ENCODE measurements at places on chromosomes 4 and X.
A peak's percentile ranks its signal among the peaks of the same experiment; 100 is the strongest.

DNA sequence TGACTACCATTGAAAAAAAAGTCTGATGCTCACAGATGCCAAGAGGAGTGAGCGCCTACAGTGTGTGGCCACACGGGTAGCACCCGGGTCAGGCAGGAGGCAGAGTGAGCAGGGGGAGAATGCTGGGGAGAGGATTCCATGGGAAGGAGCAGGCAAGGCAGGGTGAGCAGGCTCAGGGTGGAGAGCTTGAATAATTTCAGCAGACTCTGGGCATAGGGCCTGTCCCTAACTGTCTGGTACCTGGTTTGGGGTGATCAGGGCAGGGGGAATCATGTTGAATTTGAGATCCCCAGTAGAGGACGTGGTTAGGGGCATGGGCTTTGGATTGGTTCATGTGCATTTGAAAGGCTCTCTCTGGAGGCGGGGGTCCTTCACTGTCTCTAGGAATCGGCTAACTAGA, 51.2 kb upstream of the TLR3 start:
- DNase-seq: no peak

- no peak for DNase-seq
Observed at GRCh38 chr4:77449171-77449570, 156.4 kb upstream of the CXCL13 start.

- no peak for DNase-seq
Observed at GRCh38 chr4:106690487-106690886, 321.9 kb upstream of the GIMD1 start.

DNA sequence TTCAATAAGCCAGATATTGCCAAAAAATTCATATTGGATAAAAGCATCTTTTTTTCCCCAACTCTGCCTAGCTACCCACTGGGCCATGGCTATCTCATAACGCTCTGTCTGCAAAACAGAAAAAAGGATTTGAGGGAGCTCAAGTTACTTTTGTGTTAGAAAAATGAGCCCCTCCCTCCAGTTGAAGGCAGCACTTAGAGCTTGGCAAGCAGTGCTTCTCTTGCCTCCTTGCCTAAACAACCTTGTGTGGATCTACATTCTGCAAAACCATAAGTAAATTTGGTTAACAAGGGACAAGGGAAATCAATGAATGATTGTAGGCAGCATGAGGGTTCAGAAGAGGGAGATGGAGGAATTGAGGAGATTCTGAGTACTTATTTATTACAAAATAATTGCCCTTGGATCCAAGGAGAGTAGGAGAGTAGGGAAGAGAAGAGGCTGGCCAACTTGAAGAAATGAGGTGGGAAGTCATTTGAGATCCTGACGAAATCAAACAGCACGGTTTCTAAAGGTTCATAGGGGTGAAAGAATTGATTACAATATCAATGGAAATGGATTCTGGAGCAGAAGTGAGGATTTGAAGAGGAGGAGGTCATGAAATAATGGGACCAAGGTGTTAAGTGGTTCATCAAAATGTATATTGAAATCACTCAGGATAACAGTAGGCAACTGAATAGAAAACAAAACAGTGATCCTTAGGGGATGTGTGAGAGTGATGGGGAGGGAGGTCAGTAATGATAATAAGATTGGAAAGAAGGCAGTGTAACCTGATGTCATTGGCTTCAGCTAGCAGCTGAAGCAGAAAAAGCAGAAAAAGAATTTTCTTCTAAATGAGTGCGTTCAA, 434.8 kb upstream of the IGFBP7 start:
- DNase-seq: no peak

DNA sequence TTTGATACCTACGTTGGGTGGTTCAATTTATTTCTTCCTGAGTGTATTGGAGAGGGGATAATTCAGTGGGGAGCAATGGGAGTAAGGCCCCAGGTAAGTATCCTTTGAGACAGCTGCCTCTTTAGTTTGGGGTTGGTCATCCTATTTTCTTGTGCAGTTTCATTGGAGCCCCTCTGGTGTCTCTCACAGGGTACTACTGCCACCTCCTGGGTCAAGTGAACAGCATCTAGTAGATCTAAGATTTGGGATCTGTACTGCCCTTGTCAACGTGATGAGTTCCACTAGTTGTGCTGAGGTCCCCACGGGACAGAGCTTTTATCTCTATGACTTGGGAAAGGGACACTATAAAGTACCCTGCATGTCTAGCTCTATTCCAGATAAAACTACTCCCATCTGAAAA, 80.6 kb downstream of the PBDC1 start:
- DNase-seq: peak; percentile 9

DNA sequence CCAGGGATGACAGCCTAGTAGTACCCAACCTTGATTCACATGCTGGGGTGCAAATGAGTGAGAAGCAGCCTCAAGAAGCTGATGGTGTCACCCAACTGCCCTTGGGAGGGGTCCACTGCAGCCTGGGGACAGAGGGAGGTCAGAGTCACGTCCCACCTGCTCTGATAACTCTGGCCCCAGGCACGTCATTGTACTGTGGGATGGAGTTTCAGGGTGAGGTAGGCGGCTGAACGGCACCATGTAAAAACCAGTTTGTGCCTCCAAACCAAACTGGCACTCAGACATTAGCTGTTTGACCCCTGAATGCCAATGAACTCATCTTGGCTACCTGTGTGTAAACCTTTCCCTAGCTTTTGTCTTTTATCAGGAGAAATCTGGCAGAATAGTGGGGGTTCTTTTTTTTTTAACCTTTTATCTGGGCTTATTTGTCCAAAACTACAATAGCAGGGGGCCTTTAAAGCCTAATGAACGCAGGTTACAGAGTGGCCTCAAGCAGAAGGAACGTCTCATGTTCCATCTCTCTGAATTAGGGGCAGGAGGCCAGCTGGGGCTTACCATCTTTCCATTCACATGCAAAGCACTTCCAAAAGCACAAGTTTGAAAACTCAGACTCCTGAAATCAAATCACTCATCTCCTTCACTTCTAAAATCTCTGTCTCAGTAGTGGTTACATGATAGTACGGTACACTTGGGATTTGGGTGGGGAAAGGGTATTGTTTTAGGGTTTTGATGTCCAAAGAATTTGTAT, 89.4 kb downstream of the IRF2 start:
- no peak for DNase-seq

GRCh38 chr4:74873545-74874301, 59.2 kb upstream of the PARM1 start:
- no peak for DNase-seq

- DNase-seq: no peak
Observed at GRCh38 chrX:94758130-94758529, 1084.1 kb downstream of the FAM133A start.

- no peak for DNase-seq
Observed at GRCh38 chr4:56038487-56039162, 89.9 kb downstream of the CEP135 start.

DNA sequence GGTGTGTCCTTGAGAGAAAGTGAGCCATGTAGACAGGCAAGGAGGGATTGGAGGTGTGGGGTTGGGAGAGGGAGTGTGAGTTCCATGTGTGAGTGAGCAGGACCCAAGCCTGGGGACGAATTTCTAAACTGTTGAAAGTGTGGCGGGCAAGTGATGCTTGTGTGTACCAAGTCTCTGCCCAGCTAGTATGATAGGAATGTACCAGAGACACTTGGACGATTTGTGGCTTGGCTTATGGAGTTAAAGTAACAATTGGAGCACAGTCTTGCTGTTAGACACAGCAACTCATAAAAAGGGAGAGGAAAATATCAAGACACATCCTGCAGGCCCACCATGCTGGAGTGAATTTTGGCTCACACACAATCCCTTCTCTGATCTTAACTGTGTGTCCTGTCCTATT, 8.5 kb downstream of the PTTG2 start:
- no peak for DNase-seq

- DNase-seq: no peak
Observed at GRCh38 chrX:75547783-75548182, 24.9 kb upstream of the ZDHHC15 start.

DNA sequence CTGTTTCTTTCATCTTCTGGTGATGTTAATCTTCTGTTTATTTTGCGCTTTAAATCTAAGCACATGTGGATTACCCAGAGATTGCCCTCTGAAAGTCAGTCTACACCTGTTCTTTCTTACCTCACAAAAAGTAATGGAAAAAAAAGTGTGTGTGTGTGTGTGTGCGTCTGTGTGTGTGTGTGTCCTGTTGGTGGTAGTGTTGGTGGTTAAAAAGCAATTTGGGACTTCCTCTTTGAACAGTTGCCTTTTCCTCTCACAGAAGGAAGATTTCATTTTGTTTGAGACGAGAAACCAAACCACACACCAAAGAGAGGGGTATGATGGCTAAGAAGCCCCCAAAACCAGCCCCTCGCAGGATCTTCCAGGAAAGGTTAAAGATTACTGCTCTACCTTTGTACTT, at the start of gene STAP1:
TSS of gene STAP1 (plus strand) at position 235 of the 400 bp plus-strand sequence. CDS start at position 318, 83 bp downstream.
- no peak for DNase-seq

GRCh38 chr4:28479666-28480065, 1619.0 kb downstream of the STIM2 start:
- DNase-seq: no peak

GRCh38 chr4:104424475-104424941, 70.2 kb downstream of the CXXC4 start:
- DNase-seq: no peak

DNA sequence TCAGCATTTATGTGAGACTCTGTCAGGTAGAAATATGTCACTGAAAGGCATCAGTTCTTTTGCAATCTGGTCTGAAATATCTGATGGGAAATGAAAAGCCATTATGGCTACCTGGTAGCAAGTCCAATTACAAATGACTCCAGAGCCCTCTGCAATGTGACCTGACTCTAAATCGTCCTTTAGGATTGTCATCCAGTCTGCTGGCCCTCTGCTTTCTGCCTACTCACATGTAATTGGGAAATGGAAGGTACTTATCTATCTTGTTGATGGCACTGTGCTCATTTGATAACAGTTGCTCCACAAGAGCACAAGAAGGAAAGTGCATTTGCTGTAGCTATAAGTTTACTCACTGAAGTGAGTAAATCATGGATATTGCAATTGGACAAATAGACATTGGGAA, 799.8 kb downstream of the RAPGEF2 start:
- DNase-seq: no peak

DNA sequence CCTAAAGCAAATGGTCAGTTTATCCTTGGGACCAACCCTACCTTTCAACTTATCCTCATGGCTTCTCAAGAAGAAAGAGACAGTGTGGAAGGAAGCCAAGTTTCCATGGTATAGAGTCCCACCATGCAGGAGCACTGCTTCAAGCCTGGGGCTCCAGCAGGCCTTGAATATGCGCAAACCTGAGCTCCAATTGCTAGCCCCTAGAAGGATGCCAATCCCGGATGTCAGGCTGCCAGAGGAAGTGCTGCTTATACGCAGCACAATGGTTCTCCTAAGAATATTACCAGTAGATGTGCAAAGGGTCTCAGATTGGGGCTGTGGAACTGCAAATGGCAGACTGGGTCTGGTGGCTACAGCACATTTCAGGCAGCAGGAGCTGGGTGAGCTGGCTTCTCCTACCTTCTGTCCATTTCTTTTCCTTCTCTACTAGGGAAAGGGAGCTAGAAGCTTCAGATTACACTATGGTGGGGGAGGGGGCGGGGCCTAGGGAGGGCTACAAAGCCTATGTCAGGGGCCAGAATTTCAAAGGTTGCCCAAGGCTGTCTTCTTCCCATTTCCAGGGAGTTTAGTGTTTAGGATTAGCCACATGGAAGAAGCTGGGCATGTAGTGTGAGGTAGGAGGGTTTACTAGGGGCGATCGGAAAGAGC, 40.7 kb upstream of the CITED1 start:
- DNase-seq: no peak

- DNase-seq: no peak
Observed at GRCh38 chr4:94219402-94219801, 11.7 kb downstream of the SMARCAD1 start.

GRCh38 chr4:145566086-145566708, 53.0 kb upstream of the MMAA start:
- no peak for DNase-seq

DNA sequence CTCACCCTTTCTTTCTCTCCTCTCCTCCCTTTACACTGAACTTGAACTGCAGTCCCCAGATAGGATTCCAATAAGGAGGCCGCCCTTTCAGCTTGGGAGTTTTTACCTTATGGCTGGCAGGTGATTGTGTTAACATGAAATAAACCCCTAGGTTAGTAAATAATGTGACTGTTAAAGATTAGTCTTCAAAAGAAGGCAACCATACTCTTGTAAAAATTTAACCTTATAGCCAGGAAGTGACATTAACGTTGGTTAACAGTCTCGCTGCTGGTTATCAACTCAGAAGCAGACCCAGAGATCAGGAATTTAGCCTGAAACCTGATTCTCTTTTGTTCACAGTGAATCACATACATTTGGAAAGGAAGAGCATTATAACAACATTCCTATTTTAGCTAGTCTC, 15.2 kb downstream of the FHDC1 start:
- no peak for DNase-seq

DNA sequence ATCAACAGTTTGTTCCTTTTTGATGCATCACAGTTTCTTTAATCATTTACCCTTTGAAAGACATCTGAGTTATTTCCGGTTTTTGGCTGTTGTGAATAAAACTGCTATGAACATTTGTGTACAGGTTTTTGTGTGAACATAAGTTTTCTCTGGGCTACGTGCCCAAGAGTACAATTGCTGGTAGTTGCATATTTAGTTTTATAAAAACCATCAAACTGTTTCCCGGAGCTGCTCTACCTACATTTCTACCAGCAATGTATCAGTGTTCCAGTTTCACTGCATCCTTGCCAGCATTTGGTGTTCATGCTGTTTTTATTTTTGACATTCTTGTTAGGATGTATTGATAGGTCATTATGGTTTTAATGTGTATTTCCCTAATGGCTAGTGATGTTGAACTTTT, 17.3 kb downstream of the KDM6A start:
- DNase-seq: no peak

- DNase-seq: no peak
Observed at GRCh38 chr4:128501239-128501638, 213.6 kb upstream of the PGRMC2 start.

Data from activated T-helper 1 cell treated with anti-CD3 and anti-CD28 coated beads, Interleukin-2, amount 50 U/mL, for 16 hours (primary cell).